ENCODE measurements at places on chromosomes 6 and 20.

GRCh38 chr6:13434777-13435176 lies 52.6 kb downstream of the GFOD1 start:
- no peak for DNase-seq

- DNase-seq, result no peak
Observed at GRCh38 chr6:167672738-167673137, 154.0 kb upstream of the AFDN start.

GRCh38 chr6:75065523-75065922 lies 140.3 kb downstream of the COL12A1 start:
- no peak for DNase-seq

- no peak for DNase-seq
Observed at GRCh38 chr6:130282234-130282995, 59.7 kb upstream of the SAMD3 start.

- no peak for DNase-seq
Observed at GRCh38 chr20:845226-845868, 11.8 kb downstream of the FAM110A start.

- no peak for DNase-seq
Observed at GRCh38 chr6:21360336-21360735, 233.2 kb upstream of the SOX4 start.

Data from stimulated activated CD8-positive, alpha-beta memory T cell treated with anti-CD3 and anti-CD28 coated beads, Interleukin-2, amount 100 ng/mL, for 48 hours (primary cell).